Astrocyte of the spinal cord (primary cell): ENCODE measurements at places on chromosomes 6 and 20.

DNA sequence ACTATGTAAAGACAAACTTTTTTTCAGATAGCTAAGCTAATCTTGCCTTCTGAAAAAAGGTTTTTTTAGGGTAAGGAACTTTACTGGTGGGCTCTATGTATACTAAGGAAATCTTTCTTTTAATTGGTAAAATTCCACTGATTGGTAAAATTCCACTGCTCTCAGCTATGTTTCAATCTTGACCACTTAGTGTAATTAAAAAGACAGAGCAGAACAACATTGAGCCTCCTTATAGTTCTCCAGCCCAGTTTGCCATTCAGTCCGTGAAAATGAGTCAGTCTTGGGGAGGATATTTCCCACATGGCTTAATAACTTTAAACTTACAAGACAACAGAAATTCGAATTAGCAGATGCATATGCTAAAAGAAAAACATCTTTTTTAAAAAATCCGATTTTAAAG lies 92.7 kb downstream of the EYA4 start:
- DNase-seq: no peak

DNA sequence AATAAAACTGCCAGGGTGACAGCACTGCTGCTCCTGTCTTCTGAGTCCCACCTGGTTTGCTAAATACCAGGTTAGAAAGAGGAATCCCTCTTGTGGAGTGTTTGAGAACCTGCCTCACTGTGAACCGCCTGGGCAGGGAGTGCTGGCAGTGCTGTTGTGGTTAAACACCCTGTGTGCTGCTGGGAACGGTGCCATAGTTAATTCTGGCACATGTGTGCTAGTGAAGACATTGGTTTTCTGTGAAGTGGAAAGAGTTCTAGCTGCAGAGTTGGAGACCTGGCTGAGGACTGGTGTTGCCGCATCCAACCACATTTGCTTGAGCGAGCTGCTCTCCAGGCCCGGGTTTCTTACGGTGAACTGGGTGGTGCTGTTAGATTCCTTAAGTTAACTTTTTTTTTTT lies 72.7 kb downstream of the IGF2R start:
- peak; percentile 92 for DNase-seq

- DNase-seq: no peak
Measured at GRCh38 chr6:51342393-51342792, 523.7 kb downstream of the TFAP2B start.

DNA sequence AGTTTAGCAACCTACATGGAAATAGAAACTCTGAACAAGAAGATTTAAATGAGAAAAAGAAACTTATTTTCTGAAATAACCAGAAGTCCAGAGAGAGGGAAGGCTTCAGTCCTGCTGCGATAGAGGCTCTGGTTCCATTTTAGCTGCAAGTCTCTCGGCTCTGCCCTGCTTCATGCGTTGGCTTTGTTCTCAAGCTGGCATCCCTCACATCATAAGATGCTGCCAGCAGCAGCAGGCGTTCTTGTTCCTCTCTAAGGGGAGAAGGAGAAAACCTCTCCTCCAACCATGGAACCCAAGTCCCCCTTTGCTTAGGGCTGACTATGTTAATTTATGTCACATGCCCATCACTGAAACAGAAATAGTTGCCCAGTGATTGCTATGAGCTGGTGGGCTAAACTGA lies 46.4 kb upstream of the PMEPA1 start:
- no peak for DNase-seq

GRCh38 chr20:5181492-5181891 lies 54.7 kb downstream of the CDS2 start:
- DNase-seq: no peak

- no peak for DNase-seq
Measured at GRCh38 chr20:46416421-46416820, 10.0 kb upstream of the ELMO2 start.

GRCh38 chr6:40733290-40733689 lies 146.1 kb upstream of the LRFN2 start:
- peak; percentile 12 for DNase-seq

- no peak for DNase-seq
Measured at GRCh38 chr20:36859282-36859555, 16.7 kb upstream of the TLDC2 start.

GRCh38 chr6:36402481-36402880 lies 15.0 kb upstream of the ETV7 start:
- no peak for DNase-seq

DNA sequence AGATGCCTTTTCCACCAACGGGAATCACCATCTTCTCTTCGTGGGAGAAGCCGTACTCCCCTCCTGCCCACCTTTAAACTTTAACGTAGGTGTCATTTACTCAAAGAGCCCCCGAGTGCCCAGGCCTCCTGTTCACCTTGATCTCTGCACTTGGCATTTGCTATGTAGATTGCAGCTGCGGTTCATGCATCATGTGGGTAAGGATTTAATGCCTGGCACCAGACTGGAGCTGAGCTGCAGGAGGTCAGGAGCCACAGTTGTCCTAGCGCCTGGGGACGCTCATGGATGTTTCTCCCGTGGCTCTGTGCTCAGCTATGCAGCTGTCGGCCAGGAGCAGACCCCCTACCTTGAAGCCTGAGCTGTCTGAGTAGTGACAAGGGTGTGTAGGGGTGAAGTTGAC lies 133.7 kb downstream of the CDH4 start:
- no peak for DNase-seq

DNA sequence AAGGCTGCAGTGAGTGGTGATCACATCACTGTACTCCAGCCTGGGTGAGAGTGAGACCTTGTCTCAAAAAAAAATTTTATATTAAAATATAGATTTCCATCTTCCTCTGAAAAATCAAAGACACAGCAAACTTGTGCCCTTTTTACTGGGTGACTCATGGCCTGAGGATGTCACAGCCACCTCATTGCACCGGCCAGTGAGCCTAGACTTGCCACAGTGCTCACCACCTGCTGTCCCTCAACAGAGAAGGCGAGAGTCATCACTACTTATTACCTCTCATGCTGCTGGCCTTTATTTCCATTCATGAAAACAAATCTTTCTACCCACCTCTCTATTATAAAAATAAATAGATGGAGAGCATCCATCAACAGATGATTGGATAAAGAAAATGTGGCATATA lies 295.8 kb downstream of the PREX1 start:
- DNase-seq: no peak

DNA sequence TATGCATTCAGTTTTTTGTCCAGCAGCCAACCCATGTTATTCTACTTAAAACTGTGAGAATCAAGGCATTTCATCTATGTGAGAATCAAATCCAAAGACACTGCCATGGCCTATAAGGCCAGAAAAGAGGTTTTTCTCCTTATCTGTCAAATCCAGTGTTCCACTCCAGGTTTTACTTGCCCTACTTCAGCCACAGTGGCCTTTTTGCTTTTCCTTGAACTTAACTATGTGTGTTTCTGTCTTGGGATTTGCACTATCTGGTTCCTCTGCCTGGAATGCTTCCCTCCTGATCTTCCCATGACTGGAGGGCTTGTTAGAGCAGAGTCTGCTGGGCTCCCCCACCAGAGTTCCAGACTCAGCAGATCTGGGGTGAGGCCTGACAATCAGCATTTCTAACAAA lies 113.1 kb upstream of the DOK5 start:
- no peak for DNase-seq

DNA sequence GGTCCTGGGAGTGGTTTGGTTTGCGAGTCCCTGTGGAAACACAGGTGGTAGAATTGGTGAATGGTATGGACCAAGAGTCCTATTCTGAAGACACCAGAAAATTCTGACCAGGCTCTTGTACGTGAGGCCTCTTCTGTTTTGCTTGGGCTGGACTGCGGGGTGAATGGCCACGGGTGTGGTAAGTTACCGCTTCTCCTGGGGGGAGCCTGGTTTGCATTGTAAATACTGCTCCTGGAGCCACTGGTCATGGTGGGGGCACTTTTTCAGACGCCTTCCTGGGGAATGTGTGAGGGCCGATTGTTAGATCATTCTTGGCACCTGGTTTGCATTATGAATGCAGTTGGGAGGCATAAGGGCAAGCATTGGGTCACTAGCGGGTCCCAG lies 25.4 kb upstream of the EPB41L1 start:
- DNase-seq: no peak

DNA sequence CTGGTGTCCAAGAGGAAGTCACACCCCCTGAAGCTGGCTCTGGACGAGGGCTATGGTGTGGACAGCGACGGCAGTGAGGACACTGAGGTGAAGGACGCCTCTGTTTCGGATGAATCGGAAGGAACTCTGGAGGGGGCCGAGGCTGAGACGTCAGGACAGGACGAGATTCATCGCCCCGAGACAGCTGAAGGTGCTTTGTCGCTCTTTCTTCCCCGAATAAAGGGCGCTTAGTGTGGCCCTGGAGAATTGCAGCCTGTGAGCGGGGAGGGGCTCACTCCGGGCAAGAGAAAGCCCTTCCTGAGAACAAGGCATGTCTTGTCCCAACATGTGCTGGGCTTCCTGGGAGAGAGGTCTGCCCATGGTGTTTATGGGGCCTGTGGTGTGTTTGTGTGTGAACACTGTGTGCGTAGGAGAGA lies 41.4 kb downstream of the MYT1 start:
- no peak for DNase-seq

GRCh38 chr6:68126089-68126749 lies 508.9 kb upstream of the ADGRB3 start:
- peak; percentile 23 for DNase-seq

DNA sequence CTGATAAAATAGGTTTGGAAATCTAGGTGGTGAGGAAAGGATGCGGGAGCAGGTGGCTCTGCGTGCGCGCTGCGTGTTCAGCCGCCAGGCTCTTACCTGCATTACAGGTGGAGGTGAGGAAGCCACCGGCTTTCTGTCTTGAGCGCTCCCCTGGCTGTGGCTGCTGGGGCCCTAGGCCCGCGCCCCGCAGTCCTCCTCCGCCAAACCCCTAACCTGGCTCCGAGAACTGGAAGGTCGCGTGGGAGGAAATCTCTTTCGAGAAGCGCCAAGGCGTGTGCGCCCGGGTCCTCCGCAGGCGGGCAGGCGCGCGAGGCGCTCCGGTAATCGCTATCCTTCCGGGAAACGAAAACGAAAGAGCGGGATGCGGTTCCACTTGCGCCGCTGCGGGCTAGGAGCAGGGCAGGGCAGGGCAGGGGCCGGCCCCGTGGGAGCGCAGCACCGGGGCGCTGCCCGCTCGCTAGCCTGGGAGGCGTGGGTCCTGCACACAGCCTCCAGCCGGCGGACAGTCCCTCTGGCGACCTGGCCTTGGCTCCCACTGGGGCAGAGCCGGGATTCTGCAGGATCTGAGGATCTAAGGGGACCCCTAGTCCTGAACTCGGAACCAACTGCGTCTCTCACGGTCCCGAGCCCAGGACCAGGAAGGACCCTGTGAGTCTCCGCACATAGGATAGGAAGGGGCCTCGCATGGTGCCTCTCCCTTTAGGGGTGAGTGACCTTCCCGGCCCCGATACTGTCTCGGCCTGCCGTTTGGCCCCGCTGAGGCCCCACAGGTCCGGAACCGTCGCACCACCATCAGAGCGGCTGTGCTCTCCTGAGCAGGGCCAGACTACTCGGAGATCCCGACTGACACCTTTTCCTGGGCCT lies at the start of gene ETV7:
TSS of gene ETV7 (minus strand) at position 230 of the 864 bp plus-strand sequence. CDS start at position 102, 128 bp downstream.
- DNase-seq: no peak

DNA sequence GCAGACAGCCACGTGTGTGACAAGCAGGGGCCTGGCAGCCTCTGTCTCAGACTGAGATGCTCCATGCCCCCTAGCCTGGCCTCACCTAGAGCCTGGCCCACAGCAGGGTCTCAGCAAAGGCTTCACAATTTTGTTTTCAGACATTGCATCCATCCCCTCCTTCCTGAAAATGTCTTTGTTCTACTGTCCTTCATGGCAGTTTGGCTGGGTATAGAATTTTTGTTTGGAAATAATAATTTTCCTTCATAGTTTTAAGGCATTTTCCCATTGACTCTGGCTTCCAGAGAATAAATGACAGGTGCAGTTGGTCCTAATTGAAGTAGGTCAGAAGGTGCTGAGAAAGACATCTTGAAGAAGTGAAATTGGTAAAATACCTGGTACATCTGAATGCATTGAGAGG lies 216.2 kb downstream of the EYA2 start:
- DNase-seq: no peak

- DNase-seq: peak; percentile 40
Measured at GRCh38 chr6:15754035-15754705, 91.3 kb upstream of the DTNBP1 start.

DNA sequence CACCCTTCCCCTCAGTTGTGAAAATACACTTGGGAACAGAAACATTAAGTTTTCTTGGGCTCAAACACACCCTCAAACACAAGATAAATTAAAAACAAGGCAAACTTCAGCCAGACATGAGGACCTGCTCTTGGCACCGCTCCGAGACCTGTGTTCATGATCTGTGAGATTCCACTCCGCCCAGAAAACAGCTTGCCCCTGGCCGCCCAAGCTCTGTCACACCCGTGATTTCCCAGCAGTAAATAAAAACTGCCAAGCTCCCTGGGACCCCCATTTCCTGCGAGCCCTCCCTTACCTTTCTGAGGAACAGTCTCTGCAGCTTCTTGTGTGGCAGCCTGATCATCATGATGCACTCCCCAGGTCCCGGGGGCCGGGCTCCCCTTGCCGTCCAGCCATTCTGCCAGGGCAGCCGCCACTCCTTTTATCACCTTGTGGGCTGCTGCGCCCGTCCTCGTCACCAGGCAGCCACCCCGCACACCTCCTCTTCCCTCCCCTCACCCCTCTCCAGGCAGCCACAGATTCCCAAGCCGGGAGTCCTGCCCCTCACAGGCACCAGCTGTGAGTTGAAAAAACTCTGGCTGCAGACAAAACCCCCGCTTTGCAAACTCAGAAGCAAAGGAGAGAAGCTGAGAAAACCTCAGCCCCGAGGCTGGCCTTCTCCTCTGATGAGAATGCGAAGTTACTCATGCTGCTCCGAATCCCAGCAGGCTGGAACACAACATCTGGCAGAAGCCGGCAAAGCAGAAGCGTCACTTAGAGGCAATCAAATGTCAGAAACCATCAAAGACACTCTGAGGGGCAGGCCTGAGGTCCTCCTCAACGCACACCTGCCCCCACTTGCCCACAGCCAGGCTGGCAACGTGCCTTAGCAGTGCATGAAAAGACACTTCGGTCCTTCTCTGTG lies 130.4 kb upstream of the RPS6KA2 start:
- peak; percentile 50 for DNase-seq

GRCh38 chr6:21587961-21588480 lies 5.5 kb upstream of the SOX4 start:
- DNase-seq: peak; percentile 64

DNA sequence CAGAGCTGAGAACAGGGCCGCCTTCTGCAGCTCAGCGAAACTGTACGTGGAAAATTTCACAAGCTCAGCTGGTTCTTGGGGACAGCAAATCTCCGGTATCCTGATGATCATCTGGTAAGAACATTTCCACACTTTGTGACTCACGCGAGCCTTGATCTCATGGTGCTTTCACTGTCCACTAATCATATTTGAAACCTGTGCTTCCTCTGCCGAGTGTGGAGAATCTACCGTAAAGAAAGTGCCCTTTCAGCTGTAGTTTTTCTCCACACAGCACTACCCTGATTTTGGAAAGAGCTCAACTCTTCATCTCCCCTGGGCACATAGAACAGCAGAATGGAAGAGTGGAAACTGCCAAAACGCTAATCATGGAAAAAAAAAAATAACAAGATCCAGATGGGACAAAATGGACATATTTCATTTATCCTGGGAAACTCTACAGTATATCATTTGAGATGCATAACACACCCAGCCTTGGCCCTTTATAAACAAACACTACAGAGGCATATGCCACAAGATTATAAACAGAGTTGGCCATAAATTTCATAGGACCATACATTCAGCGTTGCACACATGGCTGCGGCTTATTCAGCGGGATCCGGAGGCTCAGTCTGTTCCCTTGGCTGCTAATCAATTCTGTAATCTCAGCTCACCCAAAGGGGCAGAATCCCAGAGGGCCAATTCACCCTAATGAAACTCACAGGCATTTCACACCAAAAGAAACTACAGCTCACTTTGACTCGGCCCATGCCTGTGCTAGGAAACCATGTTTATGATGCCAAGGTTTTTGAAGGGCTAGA lies 434.5 kb downstream of the HDGFL1 start:
- peak; percentile 27 for DNase-seq
